ENCODE measurements at places on chromosomes 12 and 14. TPM values are rescaled to one million over a fixed set of nuclear protein-coding genes. Genes with fewer than 3 reads are reported as not detected.

GRCh38 chr12:51020448-51021182 is 5.6 kb downstream of the SLC11A2 start:
- no peak for DNase-seq
- no peaks in the 10 kb centered on the region for H3K27me3 ChIP-seq
- peaks cover 65% of the 10 kb centered on the region for H3K4me1 ChIP-seq
- H3K36me3 ChIP-seq, result peaks cover 22% of the 10 kb centered on the region
- H3K4me3 ChIP-seq, result no peak overlapping the region

DNA sequence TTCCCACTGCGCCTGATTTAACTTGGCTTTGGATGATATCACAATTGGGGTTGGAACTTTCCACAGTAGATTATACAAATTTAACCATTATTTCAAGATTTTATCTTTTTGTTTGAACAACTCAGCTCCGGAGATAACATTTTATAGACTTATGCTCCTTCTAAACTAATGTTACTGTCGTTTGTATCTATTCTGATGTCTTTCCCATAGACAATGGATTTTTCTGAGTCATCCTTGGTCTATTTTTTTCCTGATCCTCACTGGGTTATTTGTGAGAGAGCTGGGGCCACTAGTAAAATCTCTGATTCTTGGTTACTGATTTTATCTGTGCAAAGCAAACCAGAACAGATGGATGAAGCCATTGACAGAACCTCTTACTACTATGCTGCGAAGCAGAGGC is 175.1 kb downstream of the SLC38A4 start:
- H3K27me3 ChIP-seq, result no peaks in the 10 kb centered on the region
- no peak overlapping the region for H3K27ac ChIP-seq
- H3K4me3 ChIP-seq, result no peak overlapping the region
- no peak for DNase-seq

DNA sequence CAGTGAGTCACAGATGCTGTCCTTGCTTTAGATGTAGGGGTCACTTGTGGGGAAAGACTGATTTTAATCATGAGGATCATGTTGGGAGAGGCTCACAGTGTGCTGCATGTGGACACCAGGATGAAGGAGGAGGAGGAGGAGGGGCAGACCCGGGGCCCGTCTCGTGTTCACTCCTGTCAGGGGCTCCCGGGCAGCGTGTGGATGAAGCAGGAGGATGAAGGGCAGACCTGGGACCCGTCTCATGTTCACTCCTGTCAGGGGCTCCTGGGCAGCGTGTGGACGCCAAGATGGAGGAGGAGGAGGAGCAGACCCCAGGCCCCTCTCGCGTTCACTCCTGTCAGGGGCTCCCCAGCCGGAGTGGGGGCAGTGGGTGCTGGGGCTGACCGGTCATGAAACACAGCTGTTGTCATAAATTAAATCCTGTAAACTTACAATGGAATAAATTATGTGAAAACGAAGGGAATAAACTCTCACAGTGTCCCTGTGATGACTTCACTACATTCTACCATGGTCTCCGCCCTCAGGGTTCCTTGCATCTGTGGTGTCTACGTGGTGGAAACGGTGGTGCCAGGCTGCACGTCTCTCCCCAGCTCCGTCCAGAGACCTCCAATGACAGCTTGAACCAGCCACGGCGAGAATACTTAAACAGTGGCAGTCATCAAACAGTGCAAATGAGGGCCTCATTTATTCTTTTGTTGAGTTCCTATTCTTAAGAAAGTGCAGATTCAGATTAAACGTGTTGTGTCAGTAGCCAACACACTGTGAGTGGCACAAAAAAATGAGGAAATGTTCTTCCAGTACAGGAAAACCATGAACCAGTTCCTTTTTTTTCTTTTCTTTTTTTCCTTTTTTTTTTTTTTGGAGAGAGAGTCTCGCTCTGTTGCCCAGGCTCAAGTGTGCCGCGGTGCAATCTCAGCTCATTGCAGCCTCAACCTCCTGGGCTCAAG is 37.7 kb upstream of the SFSWAP start:
- no peak overlapping the region for H3K27ac ChIP-seq
- DNase-seq, result no peak
- no peaks in the 10 kb centered on the region for H3K36me3 ChIP-seq
- H3K4me1 ChIP-seq, result no peaks in the 10 kb centered on the region

DNA sequence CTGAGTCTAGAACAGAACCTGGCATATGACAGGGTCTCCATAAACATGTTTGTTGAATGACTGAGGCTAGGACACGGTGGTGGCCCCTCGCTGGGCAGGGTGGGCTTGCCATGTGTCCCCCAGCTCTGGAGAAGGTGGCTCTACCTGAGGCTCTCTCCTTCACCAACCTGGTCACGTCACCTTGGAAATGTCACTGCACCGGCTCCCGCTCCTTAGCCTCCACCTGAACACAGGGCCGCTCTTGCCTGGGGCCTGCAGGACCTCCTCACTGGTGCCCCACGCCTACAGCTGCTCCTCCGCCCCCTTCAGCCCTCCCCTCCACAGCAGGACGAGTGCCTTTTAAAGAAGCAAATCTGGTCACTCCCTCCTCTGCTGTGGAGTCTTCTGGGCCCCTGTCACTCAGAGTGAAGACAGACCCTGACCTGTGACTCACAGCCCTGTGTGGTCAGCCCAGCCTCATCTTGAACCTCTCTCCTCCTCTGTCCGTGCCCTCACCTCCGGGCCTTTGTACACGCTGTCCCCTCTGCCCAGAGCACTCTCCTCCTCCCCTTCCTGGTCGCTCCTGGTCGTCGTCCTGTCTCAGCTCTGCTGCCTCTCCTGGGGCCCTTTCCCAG is 81.0 kb downstream of the ADGRD1 start:
- H3K27me3 ChIP-seq, result no peaks in the 10 kb centered on the region
- no peaks in the 10 kb centered on the region for H3K4me1 ChIP-seq
- H3K27ac ChIP-seq, result no peak overlapping the region
- H3K4me3 ChIP-seq, result no peak overlapping the region
- no peaks in the 10 kb centered on the region for H3K36me3 ChIP-seq
- no peak for DNase-seq

DNA sequence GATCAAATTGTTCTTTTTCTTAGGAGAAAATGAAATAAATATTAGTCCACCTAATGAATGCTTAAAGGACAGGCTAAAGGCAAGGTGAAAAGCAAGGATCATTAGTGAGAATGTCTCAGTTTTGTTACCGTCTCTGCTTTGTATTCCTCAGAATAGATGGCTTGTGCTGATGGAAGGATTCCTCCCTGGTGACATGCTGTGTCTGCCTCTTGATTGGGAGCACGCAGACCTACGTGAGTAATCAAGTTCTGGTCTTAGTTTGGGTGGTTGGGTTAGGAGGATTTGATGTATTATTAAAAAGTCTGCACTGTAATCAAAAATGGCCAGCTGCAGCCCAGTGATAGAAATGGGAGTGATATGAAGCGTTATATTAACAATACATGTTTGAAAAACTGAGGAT is 78.8 kb upstream of the RTL1 start:
- H3K4me1 ChIP-seq, result no peaks in the 10 kb centered on the region
- no peak overlapping the region for H3K4me3 ChIP-seq
- no peaks in the 10 kb centered on the region for H3K36me3 ChIP-seq
- H3K27ac ChIP-seq, result no peak overlapping the region
- H3K27me3 ChIP-seq, result peaks cover 18% of the 10 kb centered on the region
- no peak for DNase-seq

- DNase-seq, result no peak
- peaks cover 20% of the 10 kb centered on the region for H3K36me3 ChIP-seq
- no peak overlapping the region for H3K4me3 ChIP-seq
- H3K27me3 ChIP-seq, result no peaks in the 10 kb centered on the region
Measured at GRCh38 chr14:64117671-64118402, 176.3 kb downstream of the ESR2 start.

DNA sequence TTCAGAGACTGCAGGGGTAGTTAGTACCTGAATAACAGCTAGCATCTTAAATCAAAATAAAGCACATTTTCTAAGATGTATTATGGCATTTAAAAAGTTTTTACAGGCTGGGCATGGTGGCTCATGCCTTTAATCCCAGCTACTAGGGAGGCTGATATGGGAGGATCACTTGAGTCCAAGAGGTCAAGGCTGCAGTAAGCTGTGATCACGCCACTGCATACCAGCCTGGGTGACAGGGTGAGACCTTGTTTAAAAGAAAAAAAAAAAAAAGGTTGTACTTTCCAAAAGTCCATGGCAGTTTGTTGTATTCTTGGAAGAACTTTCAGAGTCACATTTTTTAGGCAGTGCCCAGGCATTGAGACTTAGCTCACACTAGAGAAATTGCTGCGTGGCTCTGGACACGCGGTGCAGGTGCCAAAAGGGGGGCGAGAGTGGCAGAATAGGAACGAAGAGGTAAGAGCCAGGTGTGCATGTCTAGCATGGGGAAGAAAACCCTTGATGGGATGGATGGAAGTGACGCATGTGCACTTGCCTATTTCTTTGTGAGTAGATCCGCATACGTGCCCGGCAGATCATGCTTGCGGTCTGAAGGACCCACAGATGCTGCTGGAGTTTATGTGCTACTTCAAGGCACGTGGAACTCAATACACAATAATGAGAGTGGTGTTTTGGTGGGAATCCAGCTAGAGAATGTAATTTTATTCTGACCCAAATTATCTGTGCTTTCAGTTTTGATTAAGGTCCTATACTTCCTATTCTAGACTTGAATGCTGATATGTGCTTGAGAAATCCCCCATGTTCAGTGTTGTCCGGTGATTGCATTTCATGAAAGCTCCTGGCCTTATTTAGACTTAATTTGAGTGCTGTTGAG is 11.9 kb downstream of the ANKRD13A start:
- H3K4me3 ChIP-seq, result no peak overlapping the region
- H3K36me3 ChIP-seq, result peaks cover 36% of the 10 kb centered on the region
- peak overlapping the region; percentile 64 for H3K27ac ChIP-seq
- no peak for DNase-seq
- H3K4me1 ChIP-seq, result peaks cover 78% of the 10 kb centered on the region

GRCh38 chr14:52153939-52154338 is 85.1 kb upstream of the NID2 start:
- peaks cover 16% of the 10 kb centered on the region for H3K4me1 ChIP-seq
- H3K27me3 ChIP-seq, result peaks cover 2% of the 10 kb centered on the region
- no peak overlapping the region for H3K4me3 ChIP-seq
- no peak for DNase-seq

DNA sequence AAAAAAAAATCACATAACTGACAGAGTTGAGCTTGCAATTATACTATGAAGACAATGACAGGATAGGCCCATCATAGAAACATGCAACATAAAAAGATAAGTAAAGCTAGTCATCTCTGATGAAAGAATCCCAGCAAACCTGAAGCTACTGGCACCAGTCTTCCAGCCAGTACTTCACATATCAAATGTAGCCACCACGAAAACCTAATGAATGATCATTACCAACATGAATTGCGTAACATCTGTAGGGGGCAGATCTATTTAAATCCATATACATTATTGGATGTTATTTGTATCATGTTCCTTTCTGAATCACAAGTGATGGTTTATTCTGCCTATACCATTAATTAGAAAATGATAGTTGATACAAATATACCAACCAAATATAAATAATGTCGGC is 73.9 kb downstream of the BCAT1 start:
- no peak overlapping the region for H3K27ac ChIP-seq
- H3K27me3 ChIP-seq, result peaks cover 5% of the 10 kb centered on the region
- H3K4me1 ChIP-seq, result no peaks in the 10 kb centered on the region
- DNase-seq, result no peak

- H3K27me3 ChIP-seq, result no peaks in the 10 kb centered on the region
- no peaks in the 10 kb centered on the region for H3K36me3 ChIP-seq
- no peak overlapping the region for H3K4me3 ChIP-seq
- no peaks in the 10 kb centered on the region for H3K4me1 ChIP-seq
Measured at GRCh38 chr14:28020112-28020511, 746.5 kb upstream of the FOXG1 start.

DNA sequence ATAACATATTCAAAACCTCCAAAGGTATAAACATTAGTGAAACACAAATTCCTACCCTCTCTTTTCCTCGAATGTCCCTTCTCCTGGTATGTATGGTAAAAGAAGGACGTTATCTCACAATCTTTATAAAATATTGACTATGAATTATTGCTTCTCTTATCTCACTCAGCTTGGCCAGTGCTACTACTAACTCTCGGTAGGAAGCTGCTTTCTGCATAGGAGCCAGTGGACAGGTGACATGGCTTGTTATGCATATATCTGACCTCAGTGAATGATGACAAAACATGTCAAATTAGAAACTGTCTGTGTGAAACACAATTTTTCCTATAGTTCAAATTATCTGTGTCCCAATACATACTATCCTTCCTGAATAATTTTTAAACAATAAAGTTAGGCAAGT is 48.5 kb upstream of the FLRT2 start:
- H3K36me3 ChIP-seq, result no peaks in the 10 kb centered on the region
- no peak overlapping the region for H3K27ac ChIP-seq
- no peak for DNase-seq
- H3K4me3 ChIP-seq, result no peak overlapping the region
- no peaks in the 10 kb centered on the region for H3K4me1 ChIP-seq

- no peak overlapping the region for H3K4me3 ChIP-seq
- H3K36me3 ChIP-seq, result peaks cover 53% of the 10 kb centered on the region
- no peaks in the 10 kb centered on the region for H3K27me3 ChIP-seq
Measured at GRCh38 chr12:4307593-4308333, 13.2 kb upstream of the TIGAR start.

- no peak overlapping the region for H3K4me3 ChIP-seq
- H3K36me3 ChIP-seq, result peaks cover 6% of the 10 kb centered on the region
- H3K27me3 ChIP-seq, result no peaks in the 10 kb centered on the region
- H3K27ac ChIP-seq, result peak overlapping the region; percentile 52
- peaks cover 19% of the 10 kb centered on the region for H3K4me1 ChIP-seq
- DNase-seq, result peak; percentile 47
Measured at GRCh38 chr12:12673296-12673695, 22.7 kb downstream of the GPR19 start.

GRCh38 chr12:16324772-16325171 is 22.7 kb upstream of the MGST1 start:
- no peak for DNase-seq
- H3K4me3 ChIP-seq, result no peak overlapping the region
- H3K36me3 ChIP-seq, result no peaks in the 10 kb centered on the region

DNA sequence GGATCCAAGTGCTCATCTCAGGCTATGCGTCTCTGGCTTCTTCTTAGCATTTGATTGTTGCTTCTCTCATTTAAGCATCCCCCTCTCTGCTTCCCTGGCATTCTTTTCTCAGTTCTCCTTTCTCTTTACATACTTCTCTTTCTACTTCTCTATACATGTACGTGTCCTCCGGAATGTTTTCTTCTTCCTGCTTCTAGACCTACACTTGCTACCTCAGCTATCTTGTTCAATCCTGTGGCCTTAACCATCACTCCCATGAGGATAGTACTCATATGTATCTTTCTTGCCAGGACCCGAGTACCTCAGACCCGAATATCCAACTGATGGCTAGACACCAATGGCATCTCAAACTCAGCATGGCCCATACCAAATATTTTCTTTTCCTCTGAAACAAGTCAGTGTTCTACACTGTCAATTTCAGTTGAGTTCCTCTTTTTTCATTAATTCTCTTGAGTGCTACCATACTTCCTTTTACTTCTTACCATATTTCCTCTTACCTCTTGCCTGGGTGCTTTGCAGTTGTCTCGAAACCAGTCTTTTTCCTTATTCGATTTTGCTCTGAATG is 115.1 kb upstream of the SLC38A2 start:
- DNase-seq, result no peak
- H3K4me3 ChIP-seq, result no peak overlapping the region
- H3K27ac ChIP-seq, result no peak overlapping the region
- no peaks in the 10 kb centered on the region for H3K4me1 ChIP-seq
- H3K27me3 ChIP-seq, result no peaks in the 10 kb centered on the region

- H3K36me3 ChIP-seq, result no peaks in the 10 kb centered on the region
- no peaks in the 10 kb centered on the region for H3K4me1 ChIP-seq
- H3K27ac ChIP-seq, result no peak overlapping the region
- DNase-seq, result no peak
- H3K27me3 ChIP-seq, result no peaks in the 10 kb centered on the region
Measured at GRCh38 chr14:19947413-19948090, 16.8 kb downstream of the OR4K1 start.

NINJ2 gene
- total RNA-seq, result 5.7 TPM

CCDC184 gene
- total RNA-seq, result 0.25 TPM

PLEKHD1 gene
- 0.05 TPM for total RNA-seq

FLVCR2 gene
- total RNA-seq, result 3.2 TPM

MPHOSPH9 gene
- total RNA-seq, result 128 TPM

C14orf180 gene
- total RNA-seq, result not detected

Data from activated CD4-positive, alpha-beta T cell treated with anti-CD3 and anti-CD28 coated beads for 36 hours (primary cell).